ENCODE measurements at places on chromosomes 2 and 18.

DNA sequence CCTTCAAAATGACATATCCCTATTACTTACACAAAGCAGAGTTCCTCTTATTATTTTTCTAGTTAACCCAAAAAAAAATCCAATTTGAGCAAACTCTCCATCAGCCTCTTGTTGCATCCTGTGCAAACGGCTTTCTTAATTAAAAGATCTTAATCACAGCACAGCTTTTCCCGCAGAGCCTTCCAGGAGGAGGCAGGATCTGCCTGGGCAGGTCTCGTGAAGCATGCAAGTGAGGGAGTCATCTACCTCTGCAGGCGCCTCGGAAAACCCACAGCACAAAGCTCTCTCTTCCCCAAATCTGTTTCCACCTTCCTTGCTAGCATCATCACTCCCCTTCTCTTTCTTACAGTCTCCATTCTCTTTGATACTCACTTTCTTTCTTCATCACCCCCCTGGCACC is 100.4 kb downstream of the EN1 start:
- no peak for DNase-seq

- DNase-seq = no peak
Observed at GRCh38 chr18:46322411-46322891, 218.3 kb downstream of the HAUS1 start.

DNA sequence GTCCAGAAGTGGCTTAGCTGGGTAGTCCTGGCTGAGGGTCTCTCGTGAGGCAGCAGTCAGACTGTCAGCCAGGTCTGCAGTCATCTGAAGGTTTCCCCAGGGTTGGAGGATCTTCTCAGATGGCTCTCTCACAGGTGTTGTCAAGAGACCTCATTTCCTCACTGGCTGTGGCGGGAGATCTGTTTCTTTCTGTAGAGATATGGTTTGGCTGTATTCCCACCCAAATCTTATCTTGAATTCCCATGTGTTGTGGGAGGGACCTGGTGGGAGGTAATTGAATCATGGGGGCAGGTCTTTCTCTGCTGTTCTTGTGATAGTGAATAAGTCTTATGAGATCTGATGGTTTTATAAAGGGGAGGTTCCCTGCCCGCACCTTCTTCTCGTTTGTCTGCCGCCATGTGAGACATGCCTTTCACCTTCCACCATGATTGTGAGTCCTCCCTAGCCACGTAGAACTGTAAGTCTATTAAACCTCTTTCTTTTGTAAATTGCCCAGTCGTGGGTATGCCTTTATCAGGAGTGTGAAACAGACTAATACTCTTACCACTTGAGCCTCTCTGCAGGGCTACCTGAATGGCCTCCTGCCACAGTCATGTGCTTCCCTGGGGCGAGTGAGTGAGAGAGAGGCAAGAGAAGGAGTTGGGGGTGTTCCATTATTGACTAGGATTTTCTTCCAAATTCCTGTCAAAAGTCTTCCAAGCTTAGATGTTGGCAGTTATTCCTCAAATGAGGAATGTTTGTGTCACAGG is 23.6 kb downstream of the MALT1 start:
- DNase-seq = no peak

DNA sequence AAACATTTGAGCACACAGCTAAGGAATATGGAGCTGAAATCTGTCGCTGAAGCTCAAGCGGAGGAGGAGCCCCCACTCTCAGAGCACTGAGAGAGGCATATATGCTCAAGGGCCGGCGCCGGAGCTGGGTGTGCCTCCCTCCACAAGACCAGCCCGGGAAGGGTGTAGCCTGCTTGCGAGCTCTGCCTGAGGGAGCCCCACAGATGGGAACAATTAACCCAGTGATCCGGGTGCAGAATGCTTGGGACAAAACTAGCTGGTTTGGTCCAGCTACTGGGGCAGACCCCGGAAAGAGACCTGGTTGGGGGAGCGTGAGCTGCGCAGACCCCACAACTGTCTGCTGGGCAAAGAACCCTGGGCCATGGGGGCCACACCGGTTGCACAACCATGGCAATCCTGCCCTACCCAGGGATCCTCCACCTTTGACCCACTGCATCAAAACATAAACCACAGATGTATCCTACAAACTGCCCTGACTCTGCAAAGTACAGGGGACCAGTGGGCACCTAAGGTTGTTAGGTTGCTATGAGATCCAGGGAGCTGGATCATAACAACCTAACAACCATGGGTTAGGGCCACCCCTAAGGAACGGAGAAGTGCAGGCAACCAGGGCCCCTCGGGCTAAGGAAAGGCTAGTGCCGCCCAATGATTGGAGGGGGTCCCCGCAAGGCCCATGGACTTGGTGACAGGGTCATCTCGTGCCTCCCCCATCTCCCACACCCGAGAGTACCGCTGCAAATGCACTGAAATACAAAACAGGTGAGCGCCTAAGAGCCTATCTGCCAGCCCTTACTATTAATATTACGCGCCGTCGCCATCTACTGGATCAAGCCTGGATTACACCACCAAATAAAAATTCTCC is 53.4 kb upstream of the SCN1A start:
- DNase-seq = no peak

GRCh38 chr2:128797937-128798336 is 479.3 kb upstream of the HS6ST1 start:
- no peak for DNase-seq

DNA sequence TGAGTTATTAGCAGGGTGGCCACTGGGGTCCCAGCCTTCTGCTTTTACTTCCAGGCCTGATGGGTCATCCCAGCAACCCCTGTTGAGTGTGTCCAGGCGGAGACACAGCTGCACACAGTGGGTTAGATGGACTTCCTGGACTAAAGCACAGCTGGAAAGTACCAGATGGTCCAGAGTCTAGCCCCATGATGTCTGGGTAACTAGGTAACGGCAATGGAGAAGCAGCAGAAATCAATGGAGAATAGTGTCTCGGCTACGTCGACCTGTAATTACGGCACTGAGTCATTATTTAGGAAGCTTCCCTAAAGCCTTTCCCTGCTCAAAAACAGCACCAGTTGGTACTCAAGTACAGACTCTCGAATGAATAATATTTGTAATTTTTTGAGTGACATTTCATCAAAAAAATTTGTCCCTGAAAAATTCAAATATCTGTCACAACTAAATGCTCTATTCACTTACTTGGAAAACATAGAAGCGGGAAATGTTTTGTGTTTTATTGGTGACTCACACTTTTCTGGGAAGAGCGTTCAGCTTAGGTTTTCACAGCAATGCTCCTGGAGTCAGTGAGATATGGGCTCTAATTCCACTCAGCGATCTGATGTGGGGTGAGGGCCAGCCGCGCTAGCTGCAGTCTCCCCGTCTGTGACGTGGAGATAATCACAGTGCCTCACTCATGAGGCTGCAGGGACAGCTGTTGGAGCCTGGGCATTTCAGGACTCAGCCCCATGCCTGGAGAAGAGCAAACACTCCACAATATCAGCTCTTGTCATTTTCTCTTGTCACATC is 16.2 kb upstream of the ARL4C start:
- no peak for DNase-seq

DNA sequence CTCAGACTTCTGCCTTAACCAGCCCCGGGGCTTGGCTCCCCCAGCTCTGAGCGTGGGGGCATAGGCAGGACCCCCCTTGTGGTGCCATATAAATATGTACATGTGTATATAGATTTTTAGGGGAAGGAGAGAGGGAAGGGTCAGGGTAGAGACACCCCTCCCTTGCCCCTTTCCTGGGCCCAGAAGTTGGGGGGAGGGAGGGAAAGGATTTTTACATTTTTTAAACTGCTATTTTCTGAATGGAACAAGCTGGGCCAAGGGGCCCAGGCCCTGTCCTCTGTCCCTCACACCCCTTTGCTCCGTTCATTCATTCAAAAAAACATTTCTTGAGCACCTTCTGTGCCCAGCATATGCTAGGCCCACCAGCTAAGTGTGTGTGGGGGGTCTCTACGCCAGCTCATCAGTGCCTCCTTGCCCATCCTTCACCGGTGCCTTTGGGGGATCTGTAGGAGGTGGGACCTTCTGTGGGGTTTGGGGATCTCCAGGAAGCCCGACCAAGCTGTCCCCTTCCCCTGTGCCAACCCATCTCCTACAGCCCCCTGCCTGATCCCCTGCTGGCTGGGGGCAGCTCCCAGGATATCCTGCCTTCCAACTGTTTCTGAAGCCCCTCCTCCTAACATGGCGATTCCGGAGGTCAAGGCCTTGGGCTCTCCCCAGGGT is 5.5 kb downstream of the CTDSP1 start:
- DNase-seq = no peak

- DNase-seq = no peak
Observed at GRCh38 chr2:108919571-108920373, 69.2 kb downstream of the EDAR start.

DNA sequence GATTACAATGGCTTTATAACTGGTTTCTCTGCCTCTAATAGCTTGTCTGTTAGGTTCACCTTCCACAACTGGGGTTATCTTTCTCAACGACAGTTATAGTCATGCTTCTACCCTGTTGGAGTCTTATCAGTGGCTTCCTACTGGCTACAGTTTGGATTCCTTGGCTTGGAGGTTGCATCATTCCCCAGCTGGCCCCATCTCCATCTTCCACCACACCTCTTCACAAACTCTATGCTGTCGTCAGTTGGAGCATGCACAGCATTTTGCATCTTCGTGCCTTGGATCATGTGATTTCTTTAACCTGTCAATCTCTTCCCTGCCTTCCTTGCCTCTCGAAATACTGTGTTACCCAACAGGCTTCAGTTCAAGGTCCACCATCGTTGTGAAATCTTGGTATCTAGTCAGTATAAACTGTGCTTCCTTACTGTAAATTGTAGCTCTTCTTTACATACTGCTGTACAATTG is 316.3 kb upstream of the CXCR4 start:
- no peak for DNase-seq

DNA sequence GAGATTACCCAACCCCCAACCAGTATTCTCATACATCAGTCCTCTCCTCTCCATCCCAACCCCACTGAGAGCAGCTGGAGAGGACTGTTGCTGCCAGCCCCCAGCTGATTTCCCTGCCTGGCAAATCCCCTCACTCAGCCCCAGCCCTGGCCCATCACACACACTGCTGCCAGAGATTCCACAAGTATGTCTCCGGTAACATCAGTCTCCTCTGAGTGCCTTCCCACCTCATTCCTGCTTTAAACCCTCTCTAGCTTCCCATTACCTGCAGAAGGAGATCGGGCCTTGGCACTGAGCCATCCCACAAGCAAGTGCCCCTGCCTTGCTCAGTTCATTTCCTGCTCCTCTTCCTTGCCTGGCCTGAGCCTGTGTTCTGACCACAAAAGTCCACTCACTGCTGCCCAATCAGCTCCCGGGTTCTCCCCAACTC is 50.6 kb upstream of the ZFP36L2 start:
- DNase-seq = no peak

GRCh38 chr2:26351375-26352090 is 4.9 kb upstream of the ADGRF3 start:
- no peak for DNase-seq

- DNase-seq = no peak
Observed at GRCh38 chr2:111622859-111623258, 261.1 kb downstream of the ANAPC1 start.

All from activated CD8-positive, alpha-beta memory T cell treated with anti-CD3 and anti-CD28 coated beads for 1 hour (primary cell).